ENCODE measurements at places on chromosomes 12 and 14.

DNA sequence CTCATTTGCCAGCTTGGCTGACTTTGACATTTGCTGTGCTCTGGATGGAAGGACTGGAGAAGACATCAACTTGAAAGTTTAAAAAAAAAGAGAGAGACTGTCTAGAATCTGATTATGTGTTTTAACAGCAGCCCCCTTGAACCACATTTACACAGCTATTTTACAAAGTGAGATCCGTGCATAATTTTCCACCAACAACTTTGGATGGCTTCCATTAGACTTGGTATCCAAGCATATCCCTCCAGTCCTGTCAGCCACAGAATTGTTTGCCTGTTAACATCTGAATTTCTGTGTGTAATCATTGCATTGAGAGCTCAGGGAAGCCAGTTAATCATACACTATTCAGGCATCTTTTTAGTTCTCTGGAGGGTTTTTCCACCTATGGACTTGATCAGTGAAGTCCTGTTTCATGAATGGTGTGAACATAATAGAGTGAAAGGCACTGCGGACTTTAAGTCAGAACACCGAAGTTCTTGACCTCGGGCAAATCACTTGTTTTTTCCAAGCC, 93.7 kb downstream of the SAMD4A start:
- DNase-seq: no peak

DNA sequence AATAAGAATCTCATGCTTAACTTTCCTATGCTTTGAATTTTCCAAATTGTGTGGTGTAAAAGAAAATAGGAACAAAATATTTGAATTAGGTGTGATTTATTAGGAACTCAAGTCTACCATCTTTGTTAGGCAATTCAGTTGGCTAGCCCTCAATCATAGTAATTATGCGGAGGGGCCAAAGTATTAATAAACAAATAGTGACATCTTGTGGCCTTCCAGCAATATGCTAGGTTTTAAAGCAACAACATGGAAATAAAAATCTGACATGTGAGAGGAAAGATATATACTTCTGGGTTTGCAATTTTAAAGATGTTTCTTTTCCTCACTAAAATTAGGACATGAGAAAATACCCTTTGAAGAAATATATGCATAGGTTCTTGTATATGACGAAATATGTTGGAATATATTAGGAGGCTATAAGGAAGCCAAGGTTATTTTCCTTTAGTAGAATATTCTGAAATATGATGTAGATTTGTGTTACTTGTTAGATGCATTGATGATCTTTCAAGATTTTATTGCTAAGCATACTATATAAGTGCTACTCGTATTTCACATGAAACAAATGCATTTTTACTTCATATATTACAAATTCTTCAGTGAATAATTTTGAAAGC, 200.4 kb downstream of the PTPRO start:
- DNase-seq: peak; percentile 75

- DNase-seq: no peak
These were observed 1.6 kb downstream of the CRIP2 start for GRCh38 chr14:105476097-105476830.

GRCh38 chr14:34093883-34094282, 143.0 kb upstream of the EGLN3 start:
- DNase-seq: no peak

GRCh38 chr14:89365061-89365801, 51.8 kb downstream of the FOXN3 start:
- no peak for DNase-seq

DNA sequence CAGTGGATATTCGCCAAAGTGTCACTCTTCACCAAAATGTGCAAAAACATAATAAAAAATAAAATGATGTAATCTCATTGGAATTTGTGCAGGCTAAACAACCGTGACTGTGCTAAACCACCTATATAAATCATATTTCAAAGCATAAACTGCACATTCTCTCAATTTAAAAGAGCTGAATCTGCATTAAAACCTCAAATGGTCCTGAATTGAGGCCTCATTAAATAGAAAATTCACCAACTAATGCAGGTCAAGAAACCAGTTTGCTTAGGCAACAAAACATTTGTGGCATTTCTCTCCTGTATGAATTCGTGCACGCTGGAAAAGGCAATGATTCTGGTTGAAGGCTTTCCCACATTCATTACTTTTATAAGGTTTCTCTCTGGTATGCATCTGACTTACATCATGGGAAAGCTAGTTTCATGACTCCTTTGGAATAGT, 80.1 kb upstream of the IFNG-AS1 start:
- DNase-seq: peak; percentile 49

DNA sequence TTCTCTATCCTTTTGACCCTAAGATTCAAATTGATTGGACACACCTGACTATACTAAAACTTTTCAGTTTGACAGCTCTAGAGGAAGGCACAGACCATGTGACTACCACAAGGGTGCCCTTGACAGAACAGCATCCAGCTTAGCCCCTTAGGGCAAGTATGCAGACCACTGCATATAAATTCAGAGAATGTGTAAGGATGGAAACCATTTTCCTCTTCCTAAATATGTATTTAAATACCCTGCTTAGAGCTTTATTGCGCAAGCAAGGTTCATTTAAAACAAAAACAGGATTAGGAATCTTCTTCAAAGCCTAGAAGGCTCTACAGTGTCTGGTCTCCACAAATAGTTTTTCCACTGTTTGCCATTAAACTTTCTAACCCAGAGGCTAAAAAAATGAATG, 202.8 kb downstream of the MED13L start:
- no peak for DNase-seq

- no peak for DNase-seq
These were observed 875 bp downstream of the MFAP5 start for GRCh38 chr12:8661751-8662150.

Data from HCEC 1CT (cell line).